Right lung (tissue), 10 donors: ENCODE measurements at places on chromosomes 5 and 9.

DNA sequence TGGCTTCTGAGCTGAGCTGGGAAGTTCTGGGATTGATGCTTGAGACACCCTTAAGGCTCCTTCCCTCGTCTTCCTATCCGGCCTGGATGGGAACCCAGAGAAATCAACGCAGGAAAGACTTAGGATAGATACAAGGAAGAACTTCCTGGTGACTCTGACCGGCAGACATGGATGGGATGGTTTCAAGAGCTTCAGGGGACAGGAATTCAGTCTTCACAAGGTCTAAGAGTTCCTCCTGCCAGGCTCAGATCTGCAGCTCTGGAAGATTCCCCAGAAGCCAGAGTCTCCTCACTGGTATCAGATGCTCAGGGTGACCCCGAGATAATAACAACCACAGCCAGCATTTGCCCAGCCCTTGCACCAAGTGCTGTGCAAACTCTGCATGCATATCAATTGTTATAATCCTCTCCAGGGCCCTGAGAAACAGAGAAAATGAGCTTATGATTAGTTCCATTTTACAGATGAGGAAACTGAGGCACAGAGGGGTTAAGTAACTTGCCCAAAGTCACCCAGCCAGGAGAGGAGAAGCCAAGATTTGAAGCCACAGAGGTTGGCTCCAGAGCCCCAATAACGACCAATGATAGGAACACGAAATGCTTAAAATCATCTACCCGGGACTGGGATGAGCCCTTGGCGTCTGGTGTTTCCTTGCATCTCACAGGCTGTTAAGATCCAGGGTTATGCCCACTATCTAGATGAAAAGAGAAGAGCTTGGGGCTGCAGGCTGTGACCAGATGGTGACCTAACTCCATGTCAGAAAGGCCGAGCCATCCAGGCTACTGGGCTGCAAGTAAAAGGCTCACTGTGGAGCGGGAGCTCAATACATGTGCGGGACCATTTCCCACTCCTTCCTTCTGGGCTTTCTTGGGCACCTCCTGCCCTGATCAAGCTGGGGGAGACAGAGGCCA lies 119.8 kb downstream of the C9orf50 start:
- DNase-seq, result no peak

DNA sequence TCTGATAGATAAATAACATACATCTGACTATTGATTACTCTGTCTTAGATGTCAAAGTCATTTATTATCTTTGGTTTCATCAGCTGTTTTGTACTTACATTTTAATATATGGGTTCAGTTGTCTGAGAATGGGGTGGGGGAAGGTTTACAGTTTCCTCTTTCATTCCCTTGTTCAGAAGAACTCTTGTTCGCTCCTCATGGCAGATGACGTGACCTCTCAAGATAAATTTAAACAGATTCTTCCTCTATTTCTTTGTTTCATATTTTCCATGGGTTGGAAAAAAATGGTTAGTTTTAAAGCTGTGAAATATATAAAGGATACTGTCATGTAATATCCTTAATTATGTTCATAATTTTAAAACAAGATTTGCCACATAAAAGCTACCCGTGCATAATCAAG lies 61.4 kb downstream of the TSSK1B start:
- DNase-seq, result no peak

DNA sequence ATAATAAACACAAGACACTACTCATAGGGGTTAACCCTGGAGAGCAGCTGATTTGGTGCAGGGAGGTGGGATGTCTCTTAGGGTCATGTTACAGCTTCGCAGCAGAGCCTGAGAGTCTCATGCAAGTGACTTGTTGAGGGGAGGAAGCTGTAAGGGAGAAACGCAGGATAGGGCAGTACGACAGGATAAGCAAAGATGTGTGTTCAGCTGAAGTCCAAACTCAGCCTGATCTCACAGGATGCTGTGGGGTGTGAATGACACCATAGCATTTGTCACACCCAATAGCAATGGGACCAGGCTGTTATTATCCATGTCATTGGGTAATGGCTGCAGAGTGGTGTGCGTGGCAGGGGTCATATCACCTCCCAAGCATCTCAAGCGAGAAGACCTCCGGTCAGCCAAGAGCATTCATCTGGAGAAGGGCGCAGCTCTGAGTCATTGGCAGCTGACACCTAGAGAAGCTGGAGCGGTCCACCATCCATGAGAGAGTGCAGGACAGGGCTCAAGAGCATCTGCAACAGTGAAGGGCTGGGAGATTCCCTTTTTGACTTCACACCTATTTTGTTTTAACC lies 49.2 kb upstream of the RPL26L1 start:
- no peak for DNase-seq

DNA sequence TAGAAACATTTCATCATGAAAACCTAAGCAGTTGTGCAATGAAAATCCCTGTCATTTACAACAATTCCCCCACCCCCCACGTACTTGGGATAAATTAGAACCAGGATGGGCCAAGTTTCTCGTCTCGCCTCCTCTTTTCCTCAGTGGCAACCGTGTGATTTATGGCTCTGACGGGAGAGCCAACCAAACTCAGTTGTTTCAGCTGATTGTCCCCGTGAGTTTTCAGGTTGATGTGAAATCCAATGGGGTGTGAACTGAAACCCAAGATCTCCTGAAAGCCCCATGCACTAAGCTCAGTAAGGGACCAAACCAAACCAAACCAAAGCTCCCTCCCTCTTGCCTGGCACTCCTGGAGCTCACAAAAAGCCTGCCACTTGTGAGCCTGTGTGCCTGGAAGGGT lies 138.7 kb upstream of the SLC24A2 start:
- no peak for DNase-seq

DNA sequence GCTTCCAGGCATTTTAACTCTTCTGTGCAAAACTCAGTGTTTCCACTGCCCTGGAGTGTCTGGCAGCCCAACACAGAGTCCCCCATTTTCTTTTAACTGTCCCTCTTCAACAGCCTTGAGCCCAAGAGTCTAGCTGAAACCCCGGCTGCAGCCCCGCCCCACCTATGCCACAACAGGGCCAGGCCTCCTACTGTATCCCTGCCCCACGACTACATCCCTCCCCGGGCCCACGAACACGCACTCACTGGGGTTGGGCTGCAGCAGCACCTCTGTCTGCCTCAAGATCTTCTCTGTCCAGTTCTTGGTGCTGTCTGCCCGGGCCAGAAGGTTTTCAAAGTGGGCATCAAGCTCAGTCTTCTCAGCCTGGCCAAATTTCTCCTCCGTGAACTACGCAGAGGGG lies 6.1 kb downstream of the SH3GLB2 start:
- no peak for DNase-seq

DNA sequence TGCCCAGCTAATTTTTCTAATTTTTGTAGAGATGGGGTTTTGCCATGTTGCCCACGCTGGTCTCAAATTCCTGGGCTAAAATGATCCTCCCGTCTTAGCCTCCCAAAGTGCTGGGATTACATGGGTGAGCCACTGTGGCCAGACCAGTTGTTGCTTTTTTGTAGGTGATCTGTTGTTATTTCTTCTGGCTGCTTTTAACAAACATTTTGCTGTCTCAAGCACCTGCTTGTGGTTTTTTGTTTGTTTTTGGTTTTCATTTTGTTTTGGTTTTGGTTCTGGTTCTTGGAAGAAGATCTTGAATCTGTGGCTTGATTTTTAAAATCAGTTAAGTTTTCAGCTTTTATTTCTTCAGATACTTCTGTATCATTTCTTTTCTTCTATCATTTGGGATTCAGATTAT lies 21.1 kb downstream of the ERCC6L2 start:
- no peak for DNase-seq

DNA sequence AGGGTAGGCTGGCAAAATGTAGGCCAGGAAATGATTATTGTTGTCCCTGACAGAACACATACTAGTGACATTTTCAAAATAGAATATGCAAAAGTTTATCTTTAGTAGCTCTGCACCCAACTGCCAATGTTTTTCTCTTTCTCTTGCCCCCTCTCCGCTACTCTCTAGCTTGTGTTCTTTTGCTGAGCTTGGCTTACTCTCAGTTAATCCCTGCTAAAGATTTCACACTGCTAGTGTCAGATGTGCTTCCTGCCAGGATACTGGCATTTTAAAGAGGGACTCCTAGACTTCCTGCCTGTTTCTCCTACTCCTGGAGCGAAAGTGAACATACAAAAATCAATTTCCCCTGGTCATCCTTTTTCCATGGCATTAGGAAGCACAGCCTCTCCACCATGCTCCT lies 260.5 kb downstream of the ARRDC3 start:
- no peak for DNase-seq

DNA sequence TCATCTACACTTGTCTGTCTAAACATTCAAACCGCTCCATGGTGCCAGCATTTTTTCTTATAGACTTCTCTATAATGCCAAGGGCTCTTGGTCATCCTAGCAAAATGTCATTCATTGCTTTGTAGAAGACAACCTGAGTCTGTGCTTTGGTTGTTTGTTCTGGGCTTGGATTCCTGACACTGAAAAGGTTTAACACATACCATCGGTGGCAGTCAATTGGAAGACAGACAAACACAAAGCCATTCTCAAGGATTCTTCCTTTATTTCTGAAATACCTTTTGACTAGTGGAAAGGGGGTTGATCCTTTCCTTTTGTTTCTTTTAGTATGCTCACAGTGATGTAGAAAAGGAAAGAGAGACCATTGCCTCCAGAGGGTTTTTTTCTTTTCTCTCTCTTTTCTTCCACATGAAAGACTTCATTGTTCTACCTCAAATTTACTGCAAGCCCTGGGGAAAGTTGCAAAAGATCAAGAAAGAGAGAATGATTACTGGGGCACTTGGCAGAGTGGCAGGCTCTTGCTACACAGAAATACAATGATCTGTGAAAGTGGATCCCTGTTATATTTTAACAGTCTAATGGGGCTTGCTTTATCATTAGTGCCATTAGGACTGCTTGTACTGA lies 66.4 kb upstream of the TMC1 start:
- DNase-seq, result no peak

DNA sequence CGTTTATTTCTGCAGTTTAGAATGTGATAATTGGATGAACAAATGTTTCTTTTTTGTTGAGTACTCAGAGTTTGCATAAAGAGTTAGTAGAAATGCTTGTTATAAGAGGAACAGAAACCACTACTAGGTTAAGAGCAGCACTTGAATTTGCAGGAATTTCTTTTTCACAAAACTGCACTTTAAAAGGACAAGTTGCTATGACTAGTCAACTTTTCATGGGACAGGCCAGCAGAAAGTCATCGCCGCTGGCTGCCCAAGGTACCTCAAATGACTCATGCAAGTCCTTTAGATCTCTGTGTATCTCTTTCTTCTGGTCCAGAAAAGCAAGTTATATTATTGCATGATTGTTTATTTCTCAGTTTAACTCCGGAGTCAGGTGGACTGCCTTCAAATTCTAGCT lies 97.3 kb upstream of the HMHB1 start:
- no peak for DNase-seq

GRCh38 chr5:72112389-72112788 lies 5.1 kb downstream of the MAP1B start:
- DNase-seq, result no peak

- DNase-seq, result no peak
These were observed 11.5 kb downstream of the ANXA1 start for GRCh38 chr9:73162987-73163768.

- DNase-seq, result no peak
These were observed 68.4 kb downstream of the PDZD2 start for GRCh38 chr5:31707329-31707728.

GRCh38 chr5:113989278-113989912 lies 372.5 kb upstream of the KCNN2 start:
- no peak for DNase-seq

GRCh38 chr9:72271613-72272478 lies 93.2 kb downstream of the ZFAND5 start:
- peak; percentile 30 for DNase-seq

DNA sequence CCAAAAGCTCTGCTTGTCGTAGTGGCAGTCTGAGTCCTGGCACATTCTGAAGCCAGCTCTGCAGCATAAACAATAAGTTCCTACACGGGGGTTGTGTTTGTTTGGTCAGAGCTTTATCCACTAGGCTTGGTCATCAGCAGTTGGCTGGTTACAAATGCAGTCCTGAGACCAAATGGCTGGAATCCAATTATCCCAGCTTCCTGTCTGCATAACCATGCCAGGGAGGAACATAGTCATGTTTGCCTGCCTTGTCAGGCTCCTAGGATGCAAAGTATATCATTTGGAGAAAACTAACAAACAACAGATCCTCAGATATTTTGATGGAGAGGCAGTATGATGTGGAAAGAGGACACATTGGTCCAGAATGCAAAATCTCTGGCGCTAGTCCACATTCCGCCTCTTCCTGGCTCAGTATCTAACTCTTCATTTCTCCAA lies 85.8 kb downstream of the FBXO38 start:
- peak; percentile 72 for DNase-seq

GRCh38 chr5:137312011-137312410 lies 187.1 kb downstream of the SPOCK1 start:
- no peak for DNase-seq

- no peak for DNase-seq
These were observed 26.9 kb downstream of the KLF4 start for GRCh38 chr9:107462691-107463090.

DNA sequence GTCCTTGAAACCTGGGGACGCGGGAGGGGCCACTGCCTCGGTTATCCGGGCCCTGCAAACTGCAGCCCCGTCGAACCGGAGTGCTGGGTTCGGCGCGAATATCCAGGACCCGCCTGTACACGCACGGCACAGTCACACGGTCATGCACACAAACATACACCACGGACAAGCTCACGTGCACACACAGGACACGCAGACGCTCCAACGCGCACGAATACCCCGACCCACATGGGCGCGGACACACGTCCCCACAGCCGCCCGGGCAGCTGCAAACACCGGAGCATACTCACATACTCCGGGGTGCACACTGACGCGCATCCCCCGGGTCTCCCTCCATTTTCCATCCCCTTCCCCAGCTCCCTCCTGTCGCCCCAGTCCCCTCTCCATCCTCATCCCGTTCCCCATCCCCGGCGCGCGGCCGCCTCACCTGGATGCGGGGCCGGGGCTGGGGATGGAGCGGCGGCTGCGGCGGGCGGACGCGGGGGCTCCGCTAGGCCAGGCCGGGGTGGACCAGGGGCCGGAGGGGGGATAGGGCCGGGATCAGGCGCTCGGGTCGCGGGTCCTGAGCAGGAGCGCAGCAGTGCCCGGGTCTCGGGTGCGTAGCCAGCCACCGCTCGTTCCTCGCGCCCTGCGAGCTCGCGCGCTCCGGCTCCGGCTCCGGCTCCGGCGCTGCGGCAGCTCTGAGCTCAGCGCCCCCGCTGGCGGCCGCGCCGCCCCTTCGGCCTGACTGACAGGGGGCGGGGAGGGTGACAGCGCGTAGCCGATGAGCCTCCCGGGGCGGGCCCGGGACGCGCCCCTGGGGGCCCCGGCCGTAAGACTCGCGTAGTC lies at the start of the genes EIF4E1B and SNCB:
Gene EIF4E1B (plus strand): TSS at position 823 of the 828 bp plus-strand sequence. CDS start 12,113 bp downstream, outside the sequence.
Gene SNCB (minus strand): TSS at position 682 of the 828 bp plus-strand sequence. CDS start 880 bp downstream, outside the sequence.
- DNase-seq, result no peak

GRCh38 chr5:56311306-56311905 lies 78.3 kb upstream of the ANKRD55 start:
- DNase-seq, result no peak

GRCh38 chr9:80078826-80079225 lies 507.1 kb downstream of the TLE4 start:
- no peak for DNase-seq
